ENCODE measurements at places on chromosomes 5 and 9. TPM values are rescaled to one million over a fixed set of nuclear protein-coding genes. Genes with fewer than 3 reads are reported as not detected.

GRCh38 chr9:5897851-5898250 is 7.2 kb downstream of the MLANA start:
- no peak for DNase-seq

GRCh38 chr5:139651043-139651834 is 3.1 kb downstream of the CXXC5 start:
- no peak for DNase-seq

DNA sequence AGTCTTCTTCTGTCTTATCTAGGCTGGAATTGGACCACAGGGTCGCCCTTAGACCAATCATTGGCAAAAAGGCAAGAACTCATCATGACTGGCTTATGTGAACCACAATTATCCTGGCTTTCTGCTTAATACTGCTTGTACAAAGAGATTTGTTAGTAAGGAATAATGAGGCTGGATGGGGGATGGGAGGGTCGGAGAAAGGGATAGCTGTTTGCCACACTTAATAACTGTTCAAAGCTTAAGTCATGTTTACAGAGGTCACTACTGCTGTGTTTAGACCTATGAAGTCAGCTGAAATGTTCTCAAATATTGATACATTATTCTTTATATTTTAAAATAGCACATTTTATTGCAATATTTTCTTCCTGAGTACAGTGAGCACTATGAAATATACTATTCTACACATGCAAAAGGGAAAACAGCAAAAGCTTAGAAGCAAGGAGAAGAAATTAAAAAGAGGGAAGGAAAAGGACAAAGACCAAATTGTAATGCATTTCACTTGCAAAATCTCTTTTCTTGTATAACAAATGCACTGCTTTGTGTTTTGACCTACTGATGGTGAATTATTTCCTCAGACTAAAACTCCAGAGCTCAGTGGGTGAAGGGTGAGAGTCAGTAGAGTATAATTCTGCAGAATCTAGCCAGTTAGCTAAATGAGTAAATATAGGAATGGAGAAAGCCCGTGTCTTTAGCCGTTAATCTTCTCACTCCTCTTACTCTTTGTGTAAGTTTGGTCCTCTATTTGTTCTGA is 404.9 kb upstream of the ZNF608 start:
- no peak for DNase-seq

- DNase-seq, result no peak
Observed at GRCh38 chr5:142086679-142087078, 21.9 kb upstream of the NDFIP1 start.

GRCh38 chr9:15785584-15785983 is 232.7 kb downstream of the CCDC171 start:
- no peak for DNase-seq

The MYO10 gene
- polyA plus RNA-seq, result 61.3 TPM

The DYNC2I2 gene
- 81.2 TPM for polyA plus RNA-seq

The PCDHB5 gene
- polyA plus RNA-seq, result 8.5 TPM

The POU5F2 gene
- polyA plus RNA-seq, result 0.08 TPM
